ENCODE measurements at places on chromosomes 5 and 9.

DNA sequence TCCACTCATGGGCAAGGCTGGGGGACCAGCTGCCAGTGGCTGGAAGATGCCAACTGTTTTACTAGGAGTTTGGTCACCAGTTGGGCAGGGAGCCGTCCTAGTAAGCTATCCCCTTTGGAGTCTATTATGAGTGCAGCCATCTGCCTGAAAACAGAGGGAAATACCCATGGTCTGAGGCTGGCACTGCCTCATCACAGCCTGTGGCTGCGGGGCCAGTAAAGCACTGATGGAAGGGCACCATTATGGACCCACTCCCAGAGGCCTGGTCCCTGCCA, 187.2 kb upstream of the PANK3 start:
- no peak for DNase-seq

GRCh38 chr5:39253196-39253595, 33.8 kb upstream of the FYB1 start:
- no peak for DNase-seq

GRCh38 chr5:57184322-57184721, 10.5 kb downstream of the GPBP1 start:
- no peak for DNase-seq

- no peak for DNase-seq
Observed at GRCh38 chr5:124641154-124641792, 105.2 kb downstream of the ZNF608 start.

DNA sequence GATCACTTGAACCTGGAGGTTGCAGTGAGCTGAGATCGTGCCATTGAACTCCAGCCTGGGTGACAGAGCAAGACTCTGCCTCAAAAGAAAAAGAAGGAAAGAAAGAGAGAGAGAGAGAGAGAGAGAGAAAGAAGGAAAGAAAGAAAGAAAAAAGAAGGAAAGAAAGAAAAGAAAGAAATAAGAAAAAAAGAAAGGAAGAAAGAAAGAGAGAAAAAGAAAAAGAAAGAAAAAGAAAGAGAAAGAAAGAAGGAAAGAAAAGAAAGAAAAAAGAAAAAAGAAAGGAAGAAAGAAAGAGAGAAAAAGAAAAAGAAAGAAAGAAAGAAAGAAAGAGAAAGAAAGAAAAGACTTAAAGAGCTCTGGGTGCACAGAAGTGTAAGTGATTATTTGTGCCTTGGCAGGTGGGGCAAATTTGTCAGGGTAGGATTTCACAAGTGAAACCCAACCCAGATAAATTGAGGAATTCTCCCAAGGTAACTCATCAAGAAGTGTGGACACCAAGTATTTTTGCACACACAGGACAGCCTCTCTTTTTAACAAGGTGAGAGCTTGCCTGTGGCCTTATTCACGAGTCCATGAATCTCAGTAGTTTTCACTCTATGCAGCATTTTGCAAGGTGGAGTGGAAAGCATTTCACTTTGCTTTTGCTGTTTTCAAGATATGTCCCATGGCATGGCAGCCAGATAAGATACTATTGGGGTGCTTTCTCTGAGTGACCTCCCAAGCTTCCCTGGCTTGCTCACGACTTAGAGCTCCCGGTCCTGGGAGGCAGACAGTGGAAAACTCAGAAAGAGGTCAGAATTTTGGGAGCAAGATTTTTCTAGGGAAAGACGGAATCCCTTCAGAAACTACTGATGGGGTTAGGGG, 57.8 kb downstream of the C9orf153 start:
- DNase-seq: no peak

GRCh38 chr9:81619353-81620001, 69.9 kb downstream of the TLE1 start:
- no peak for DNase-seq
